ENCODE measurements at places on chromosomes 1 and 21. TPM values are rescaled to one million over a fixed set of nuclear protein-coding genes. Genes with fewer than 3 reads are reported as not detected.

Gene ODF2L
- 27.3 TPM for total RNA-seq

Gene NBPF6
- not detected for total RNA-seq

Gene HSD3B2
- total RNA-seq = 1.1 TPM

Gene SYT14
- 14.7 TPM for total RNA-seq

Gene DCDC2B
- total RNA-seq = not detected

Gene PRPF38B
- 15.6 TPM for total RNA-seq

Gene FASLG
- not detected for total RNA-seq

Gene ARTN
- 0.27 TPM for total RNA-seq

Measured in SK-MEL-5 (cell line).